Fibroblast of skin of right quadriceps (primary cell): ENCODE measurements at places on chromosomes 3 and 15.

DNA sequence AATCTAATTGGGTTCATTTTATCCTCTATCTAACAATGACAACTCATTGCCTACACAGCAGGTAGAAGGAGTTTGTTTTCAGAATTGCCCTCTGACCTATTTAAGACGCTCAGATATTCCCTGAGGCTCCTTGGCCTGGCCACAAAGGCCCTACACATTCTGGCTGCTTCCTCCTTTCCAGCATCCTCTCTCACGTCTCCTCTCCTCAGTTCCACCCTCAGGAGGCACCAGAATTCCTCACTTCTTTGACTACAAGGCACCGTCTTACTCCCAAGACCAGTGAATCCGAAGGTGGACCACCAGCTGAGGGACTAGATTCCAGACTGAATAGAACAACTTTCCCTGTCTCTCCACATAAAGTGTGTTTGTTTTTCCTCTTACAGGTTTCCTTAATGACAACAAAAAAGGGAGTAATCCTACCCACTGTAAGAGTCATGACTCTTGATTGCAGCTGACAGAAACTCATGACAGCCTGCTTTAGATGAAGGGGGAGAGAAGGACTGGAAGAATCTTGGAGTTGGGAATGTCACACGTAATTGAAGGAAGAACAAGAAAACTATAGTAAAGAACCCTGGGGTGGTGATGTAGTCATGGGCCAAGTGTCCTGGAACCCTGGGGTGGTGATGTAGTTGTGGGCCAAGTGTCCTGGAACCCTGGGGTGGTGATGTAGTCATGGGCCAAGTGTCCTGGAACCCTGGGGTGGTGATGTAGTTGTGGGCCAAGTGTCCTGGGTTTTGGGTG is 22.0 kb upstream of the MUC20 start:
- DNase-seq, result no peak

- DNase-seq, result no peak
Measured at GRCh38 chr15:41333026-41333562, 413 bp downstream of the NUSAP1 start.

- peak; percentile 41 for DNase-seq
Measured at GRCh38 chr3:67635806-67636205, 18.6 kb downstream of the SUCLG2 start.

DNA sequence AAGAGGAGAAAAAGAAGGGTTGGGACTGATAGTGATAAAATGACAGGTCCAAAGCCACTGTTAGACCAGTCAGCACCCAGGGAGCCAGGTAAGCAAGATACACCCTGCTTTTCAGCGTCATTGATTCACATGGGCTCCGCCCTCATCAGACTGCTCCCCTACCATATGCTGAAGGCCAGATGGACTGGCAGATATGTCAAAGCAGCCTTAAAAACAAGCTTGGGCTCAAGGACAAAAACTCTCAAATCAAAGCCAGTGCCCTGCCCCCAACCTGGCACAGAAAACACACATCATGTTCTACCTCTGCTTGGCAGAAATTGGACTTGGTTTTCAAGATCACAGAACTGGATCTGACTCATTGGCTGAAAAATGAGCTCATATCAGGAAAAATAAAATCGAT is 33.4 kb downstream of the SH3BP5 start:
- no peak for DNase-seq

DNA sequence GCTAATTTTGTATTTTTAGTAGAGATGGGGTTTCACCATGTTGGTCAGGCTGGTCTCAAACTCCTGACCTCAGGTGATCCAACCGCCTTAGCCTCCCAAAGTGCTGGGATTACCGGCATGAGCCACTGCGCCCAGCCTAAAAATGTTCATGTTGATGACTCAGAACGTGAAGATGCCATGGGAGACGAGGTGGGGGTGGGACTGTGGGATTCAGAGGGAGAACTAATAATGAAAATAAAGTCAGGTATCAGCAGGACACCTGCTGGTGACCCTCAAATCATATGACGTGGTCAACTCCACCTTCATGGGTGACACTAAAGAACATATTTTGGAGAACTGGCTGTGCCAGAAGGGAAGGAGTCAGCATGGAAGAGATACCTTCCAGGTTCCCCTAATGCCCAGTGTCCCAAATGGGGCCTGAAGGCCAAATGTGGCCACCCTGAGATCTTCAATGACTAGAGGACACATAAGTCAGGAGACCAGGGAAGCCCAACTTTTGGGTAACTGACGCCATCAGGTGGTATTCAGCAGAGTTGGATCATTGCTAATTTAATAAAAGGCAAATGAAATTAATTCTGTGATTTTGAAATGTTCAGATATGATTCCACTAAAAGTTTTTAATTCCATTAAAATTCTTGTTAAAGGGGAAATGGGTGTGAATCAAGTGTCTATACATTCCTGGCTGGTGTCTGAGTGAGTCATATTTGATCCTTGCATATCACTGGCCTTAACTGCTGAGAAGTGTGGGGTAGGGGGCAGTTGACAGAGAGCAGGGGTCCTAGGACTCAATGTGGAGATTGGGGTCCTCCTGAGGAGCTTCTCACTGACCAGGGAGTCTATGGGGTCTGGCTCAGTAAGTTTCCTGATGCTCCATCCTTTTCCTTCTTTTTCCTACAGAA is 88.6 kb upstream of the GSK3B start:
- DNase-seq, result peak; percentile 59
